MCF 10A (cell line): ENCODE measurements at places on chromosomes 7 and 10.

DNA sequence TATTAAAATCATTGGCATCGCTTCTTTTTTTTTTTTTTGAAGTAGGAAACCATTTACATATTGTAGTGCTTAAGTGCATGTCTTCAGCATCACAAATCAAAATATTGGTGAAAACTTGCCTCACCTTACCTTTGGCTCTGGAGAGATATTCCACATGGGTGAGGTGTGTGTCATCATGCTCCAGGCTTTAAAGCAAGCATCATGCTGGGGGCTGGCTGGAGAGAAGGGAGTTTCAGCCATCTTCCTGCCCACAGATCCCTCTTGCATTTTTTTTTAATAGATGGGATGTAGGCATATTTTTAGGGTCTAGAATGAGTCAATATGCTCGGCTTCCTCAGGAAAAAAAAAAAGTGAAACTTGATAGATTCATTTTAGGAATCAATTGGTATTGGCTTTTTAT, 2.3 kb upstream of the INSYN2A start:
- DNase-seq: no peak

DNA sequence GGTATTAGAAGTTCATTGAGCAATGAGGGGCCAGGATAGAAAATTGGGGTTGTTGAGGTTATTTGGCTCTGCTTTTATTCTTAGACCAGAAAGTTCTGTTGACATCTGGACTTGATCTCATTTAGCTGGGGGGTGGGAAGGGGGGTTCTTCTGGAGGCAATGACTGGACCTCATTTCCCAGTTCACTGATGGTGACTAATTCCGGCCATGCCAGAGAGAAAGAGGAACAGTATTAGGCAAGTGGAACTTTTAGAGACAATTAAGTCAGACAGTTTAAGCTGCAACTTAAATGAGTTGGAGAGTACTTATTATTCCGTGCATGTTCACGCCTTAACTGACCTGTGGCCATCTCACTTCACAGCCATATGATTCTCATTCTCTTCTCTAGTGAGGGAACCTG, 512.5 kb downstream of the REEP3 start:
- no peak for DNase-seq

- no peak for DNase-seq
These were observed 56.3 kb downstream of the PLPP4 start for GRCh38 chr10:120513307-120513796.

- no peak for DNase-seq
These were observed 141.9 kb downstream of the CACNB2 start for GRCh38 chr10:18282094-18282493.

DNA sequence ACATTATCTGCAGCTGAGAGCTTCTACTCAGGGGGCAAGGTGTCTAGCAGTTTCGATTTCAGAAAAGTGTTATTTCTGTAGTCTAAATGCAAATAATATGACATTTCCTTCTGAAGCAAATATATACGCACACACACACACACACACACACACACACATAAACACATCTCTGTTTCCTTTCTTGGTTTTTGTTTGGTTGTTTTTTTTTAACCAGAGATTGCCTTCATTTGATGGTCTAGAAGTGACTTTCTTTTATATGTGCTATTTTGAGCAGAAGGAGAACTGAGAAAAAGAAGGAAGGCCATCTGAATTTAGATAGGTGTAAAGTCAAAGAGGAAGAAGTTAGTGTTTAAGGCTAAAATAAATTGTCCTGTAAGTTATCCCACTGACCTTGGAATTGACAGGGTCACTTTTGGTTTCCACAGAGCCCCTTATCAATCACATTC, 142.2 kb downstream of the TRIL start:
- DNase-seq: no peak

GRCh38 chr7:5769571-5769970, 11.9 kb downstream of the RNF216 start:
- no peak for DNase-seq

DNA sequence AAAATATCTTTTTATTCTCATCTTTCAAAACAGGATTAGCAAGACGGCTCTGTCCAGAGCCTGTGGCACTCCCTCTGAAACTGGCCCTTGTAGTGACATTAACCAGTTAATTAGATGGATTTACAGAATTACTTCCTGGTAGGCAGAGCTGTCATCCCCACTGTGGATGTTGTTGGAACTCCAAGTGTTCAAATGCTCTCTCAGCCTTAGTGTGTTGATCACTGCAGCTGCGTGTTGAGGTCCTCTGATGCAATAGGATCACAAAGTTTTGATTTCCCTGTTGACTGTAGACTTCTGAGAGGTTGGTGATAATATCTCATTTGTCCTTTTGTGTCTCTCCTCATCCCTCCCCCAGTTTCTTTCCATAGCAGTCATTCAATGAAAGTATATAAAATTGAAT, 117.3 kb upstream of the CDK6 start:
- no peak for DNase-seq

- peak; percentile 34 for DNase-seq
These were observed 17.8 kb downstream of the NPSR1 start for GRCh38 chr7:34675749-34676374.

DNA sequence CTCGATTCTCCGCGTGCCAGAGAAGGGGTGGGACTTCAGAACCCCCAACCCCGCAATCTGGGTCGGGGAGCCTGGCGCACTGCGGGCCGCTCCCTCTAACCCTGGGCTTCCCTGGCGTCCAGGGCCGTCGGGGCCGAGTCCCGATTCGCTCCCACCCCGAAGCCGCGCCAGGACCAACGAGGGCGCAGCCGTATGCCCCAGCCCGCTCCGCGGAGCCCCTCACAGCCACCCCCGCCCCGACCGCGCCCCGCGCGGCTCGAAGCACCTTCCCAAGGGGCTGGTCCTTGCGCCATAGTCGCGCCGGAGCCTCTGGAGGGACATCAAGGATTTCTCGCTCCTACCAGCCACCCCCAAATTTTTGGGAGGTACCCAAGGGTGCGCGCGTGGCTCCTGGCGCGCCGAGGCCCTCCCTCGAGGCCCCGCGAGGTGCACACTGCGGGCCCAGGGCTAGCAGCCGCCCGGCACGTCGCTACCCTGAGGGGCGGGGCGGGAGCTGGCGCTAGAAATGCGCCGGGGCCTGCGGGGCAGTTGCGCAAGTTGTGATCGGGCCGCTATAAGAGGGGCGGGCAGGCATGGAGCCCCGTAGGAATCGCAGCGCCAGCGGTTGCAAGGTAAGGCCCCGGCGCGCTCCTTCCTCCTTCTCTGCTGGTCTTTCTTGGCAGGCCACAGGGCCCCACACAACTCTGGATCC, at the start of gene LEP:
Gene LEP, plus strand, starts transcription at position 583 of the 691 bp plus-strand sequence. CDS start 10,741 bp downstream, outside the sequence.
- DNase-seq: no peak

DNA sequence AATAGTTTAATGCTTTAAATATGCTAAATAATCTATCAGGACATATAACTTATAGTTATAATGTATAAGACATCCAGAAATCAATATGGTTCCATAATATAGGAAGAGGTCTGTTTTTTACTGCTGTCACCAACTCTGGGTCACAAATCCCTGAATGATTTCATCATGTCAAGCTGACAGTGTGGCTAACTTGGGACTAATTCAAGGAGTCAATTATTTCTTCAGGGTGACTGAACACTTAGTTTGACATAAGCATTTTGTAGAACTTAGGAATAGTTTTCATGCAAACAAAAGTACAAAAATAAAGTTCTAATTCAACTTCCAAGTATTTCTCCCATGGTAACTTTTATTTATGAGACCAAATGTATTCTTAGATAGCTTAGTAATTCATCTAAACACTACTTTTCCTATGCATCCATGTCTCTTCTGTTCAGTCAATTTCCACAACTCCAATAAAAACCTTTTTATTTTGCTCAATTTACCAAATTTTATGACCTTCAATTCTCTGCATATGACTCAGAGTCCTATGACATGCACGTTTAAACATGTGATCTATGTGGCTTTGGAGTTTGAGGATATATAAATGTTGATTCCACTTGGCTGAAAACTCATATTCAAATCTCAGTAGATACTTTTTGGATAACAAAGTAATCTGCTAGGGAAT, 40.3 kb upstream of the GNAT3 start:
- no peak for DNase-seq

GRCh38 chr10:130371666-130372065, 235.5 kb downstream of the GLRX3 start:
- DNase-seq: no peak

DNA sequence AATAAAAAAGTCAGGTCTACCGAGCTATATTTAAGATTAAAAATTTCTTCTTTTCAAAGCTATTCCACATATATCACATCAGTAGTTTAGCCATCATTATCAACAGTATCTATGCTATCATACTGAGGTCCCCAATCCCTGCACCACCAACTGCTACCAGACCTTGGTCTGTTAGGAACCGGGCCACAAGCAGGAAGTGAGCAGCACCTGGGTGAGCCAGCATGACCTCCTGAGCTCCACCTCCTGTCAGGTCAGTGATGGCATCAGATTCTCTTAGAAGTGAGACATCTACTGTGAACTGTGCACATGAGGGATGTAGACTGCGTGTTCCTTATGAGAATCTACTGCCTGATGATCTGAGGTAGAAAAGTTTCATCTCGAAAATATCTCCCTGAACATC, 632.1 kb upstream of the KCND2 start:
- DNase-seq: no peak

DNA sequence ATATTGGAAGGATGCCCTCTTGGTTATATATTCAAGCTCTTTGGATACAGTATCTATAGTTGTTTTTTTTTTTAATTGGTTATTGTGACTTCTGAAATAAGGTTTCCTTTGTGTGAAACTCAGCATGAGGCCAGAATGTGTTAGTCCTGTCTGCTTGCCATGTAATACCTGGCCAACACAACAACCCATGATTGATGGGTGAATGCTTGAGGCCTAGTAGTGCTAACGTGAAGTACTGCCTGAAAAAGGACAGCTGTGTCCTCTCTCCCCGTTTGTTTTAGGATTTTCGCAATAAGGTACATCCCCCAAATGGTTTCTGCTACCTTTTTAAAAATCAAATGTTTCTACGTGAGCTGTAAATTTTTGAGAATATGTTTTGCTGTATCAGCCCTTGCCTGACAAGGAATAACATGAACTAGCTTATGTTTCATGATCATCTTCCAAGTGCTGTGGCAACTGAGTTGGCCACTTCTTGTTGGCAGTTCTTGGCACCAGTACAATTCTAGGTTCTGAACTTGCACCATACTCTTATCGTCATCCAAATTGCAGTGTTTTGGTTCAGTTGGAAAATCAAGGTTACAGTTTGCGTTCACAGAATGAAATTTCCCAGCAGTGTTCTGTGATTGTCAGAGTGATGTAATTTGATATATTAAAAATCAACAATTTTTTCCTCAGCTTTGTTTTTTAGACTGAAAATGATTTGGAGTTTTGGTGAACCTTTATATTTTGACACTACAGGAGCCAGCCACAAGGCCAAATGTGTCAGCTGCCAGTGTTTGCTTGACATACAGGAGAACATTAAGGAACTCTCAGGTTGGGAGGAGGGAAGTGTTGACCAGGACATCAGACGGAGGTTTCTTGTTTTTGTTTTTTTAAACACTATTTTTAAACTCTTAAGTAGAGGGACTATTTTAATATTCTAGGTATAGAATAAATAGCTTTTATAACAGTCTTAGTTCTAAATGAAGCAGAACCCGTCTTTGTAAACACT, 13.5 kb upstream of the ASCC1 start:
- peak; percentile 91 for DNase-seq

DNA sequence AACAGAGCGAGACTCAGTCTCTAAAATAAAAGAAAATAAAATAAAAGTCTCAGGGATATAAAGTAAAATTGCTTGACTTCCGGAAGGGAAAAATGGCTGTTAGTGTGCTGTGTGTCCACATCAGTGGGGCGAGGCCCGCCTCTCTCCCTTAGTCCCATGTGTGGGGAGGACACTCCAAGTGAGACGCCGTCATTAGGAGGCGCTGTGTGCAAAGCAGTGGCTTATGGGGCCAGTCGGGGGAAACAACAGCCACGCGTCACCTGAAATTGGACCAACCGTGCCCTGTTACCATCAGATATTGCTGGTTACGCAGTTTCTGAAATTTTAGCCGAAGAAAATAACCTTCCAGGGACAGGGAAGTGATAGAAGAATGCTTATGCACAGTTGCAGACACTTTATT, 15.8 kb downstream of the SFXN4 start:
- no peak for DNase-seq

- no peak for DNase-seq
These were observed 618.4 kb upstream of the NRP1 start for GRCh38 chr10:33952692-33953360.

DNA sequence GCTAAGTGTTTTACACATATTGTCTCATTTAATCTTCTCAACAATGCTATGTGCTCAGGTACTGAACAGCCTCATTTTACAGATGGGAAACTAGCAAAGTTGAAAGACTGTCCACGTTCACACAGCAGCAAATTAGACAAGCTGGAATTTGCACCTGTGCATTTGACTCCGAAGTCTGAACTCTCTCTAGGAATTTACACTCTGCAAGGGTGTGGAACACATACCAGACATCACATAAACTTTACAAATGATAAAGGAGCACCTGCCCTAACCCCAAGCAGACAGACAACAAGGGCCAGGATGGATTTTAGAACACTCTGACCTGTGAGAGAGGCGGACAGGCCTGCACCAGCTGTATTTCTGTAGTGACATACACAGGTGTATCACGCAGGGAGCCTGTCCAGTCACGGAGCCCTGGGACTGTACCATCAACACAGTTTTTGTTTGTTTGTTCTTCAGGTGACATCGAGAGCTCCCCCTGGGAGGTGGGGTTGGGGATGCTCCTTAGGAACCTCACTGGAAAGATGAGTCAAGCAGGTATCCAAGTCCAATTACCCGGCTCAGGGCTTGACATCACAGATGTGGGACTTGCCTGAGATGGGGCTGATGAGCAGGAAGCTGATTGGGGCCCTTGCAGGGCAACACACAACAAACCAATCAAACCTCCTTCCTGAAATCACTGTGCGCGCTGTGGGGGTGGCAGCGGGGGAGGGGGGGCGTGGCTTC, 31.0 kb downstream of the MKI67 start:
- DNase-seq: no peak

GRCh38 chr10:7293378-7293920, 117.4 kb downstream of the SFMBT2 start:
- no peak for DNase-seq

DNA sequence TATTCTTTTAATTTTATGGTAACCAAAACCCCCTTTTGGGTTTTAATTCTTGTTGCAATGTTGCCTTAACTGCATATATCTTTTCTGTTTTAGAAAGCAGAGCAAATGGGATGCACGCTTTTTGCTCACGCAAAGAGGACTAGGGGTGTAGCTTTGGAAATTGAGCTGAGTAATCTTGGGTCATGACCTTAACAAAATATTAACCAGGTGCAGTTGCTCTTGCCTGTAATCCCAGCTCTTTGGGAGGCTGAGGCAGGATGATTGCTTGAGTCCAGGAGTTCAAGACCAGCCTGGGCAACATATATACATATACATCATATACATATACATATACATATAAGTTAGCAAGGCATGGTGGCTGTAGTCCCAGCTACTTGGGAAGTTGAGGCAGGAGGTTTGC, 172.9 kb upstream of the BMPER start:
- DNase-seq: no peak

- DNase-seq: no peak
These were observed 700.8 kb upstream of the KCND2 start for GRCh38 chr7:119572132-119572531.

- no peak for DNase-seq
These were observed 28.3 kb downstream of the DRGX start for GRCh38 chr10:49367600-49367999.

- DNase-seq: no peak
These were observed 127.7 kb downstream of the JAZF1 start for GRCh38 chr7:28052933-28053332.

GRCh38 chr10:3292636-3293035, 120.1 kb upstream of the PITRM1 start:
- DNase-seq: no peak
